ENCODE measurements at places on chromosomes 11 and 22.
A peak's percentile ranks its signal among the peaks of the same experiment; 100 is the strongest.

DNA sequence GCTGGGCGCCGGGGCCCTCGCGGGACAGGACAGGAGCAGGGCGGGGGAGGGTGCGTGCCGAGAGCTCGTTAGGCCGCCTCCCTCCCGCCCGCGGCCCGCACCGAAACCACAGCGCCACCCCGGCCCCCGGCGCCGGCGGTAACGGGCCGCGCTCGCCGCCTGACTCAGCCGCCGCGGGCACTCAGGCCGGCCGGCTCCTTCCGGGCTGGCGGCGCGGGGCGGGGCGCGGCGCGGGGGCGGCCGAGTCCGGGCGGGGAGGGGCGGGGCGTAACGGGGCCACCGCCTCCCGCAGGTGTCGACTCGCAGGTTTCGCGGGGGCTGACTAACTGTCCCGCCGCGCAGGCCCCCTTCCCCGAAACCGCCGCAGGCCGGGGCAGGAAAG, at the start of gene AP5B1:
Gene AP5B1 (minus strand): TSS at position 207 of the 382 bp plus-strand sequence. CDS start 385 bp downstream, outside the sequence.
- peak; percentile 74 for DNase-seq

GRCh38 chr11:2302306-2302895, 588 bp downstream of the TSPAN32 start:
- DNase-seq, result no peak

DNA sequence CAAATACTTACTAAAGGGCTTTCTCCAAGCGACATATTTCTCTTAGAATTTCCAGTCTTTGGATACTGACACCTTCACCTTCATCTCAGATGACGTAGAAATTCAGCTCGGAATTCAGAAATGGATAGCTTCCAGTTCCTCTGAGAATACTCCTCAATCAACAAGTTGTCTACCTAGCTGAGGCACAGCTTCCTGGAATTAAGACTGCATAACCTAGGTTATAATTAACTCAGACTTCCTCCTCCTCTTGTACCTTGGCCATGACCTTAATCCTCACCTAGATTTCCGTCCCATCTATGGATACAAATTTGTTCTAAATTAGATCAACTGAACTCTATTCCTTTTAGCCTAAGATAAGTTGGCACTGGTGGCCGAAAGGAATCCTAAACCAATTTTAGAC, 17.4 kb downstream of the ATP5MG start:
- no peak for DNase-seq

DNA sequence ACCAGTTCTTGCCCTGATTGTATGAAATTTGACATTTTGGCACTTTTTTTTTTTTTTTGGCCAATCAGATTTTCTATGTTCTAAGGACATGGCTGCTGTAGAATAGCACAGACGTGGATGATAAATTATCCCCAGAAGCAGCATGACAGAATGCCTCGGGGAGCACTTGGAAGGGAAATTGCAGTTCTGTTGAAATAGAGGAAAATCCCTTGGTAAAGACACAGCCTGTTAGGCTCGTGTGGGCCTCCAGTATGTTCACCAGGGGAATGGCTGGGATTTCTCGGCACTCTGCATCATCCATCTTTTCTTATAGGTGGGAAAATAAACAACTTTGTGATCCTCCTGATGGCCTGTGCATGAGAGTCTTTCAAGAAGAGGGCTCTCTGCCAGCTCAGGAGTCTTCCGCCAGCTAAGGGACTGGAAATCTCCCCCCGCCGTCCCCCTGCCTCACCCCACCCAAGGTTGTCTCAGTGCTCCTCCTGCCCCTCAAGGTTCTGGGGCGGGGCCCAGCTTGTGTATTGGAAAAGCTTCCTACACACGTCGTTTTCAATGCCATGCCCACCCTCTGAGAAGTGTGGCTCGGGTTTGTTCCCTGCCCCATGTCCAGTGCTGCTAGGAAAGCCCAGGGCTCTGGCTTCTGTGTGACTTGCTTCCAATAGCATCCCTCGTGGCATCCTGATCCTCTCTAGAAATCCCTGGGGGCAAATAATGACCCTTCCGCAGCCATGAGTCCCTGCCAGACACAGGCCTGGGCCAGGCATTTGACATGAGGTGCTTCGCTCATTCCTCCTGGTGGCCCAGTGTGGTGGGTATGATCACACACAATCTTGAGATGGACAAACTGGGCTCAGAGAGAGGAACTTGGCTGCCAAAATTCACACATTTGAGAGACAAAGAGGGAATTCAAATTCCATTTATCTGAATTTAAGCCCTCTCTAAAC, 70.6 kb upstream of the ATXN10 start:
- no peak for DNase-seq

DNA sequence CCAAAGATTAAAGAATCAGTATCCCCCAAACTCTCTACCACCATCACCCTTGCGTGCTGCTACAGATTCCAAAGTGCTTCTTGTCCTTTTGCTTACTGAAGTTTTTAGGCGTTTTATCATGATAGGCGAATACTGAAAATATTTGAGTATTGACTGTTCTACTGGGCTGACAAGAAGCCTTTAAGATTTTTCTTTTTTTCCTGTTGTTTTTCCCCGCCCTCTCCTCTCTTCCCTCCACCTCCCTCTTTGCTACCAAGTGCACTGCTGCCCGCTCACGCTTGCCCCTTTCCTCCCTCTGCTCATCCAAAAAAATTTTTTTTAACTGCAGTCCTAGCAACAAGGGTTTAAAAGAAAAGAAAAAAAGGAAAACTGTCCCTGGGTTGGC, 679 bp downstream of the SPCS2 start:
- DNase-seq, result peak; percentile 12

DNA sequence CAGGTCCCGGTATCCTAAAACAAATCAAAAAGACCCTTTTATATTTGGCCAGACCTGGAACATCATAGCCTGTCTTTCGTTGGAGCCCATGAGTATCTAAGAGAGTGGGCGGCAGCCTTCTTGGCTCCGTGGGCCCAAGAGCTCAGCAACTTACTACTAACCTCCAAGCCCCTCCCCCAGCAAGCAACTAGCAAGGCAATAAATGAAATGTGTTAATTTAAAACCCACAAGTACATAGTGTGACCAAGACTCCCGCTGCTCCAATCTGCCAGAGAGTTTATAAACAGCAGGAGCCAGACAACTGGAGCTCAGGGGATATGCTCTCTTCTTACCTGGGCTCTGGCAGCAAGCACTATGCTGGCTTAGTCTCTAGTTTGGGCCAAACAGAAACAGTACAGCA, 40.8 kb upstream of the CYP2D6 start:
- DNase-seq, result no peak

DNA sequence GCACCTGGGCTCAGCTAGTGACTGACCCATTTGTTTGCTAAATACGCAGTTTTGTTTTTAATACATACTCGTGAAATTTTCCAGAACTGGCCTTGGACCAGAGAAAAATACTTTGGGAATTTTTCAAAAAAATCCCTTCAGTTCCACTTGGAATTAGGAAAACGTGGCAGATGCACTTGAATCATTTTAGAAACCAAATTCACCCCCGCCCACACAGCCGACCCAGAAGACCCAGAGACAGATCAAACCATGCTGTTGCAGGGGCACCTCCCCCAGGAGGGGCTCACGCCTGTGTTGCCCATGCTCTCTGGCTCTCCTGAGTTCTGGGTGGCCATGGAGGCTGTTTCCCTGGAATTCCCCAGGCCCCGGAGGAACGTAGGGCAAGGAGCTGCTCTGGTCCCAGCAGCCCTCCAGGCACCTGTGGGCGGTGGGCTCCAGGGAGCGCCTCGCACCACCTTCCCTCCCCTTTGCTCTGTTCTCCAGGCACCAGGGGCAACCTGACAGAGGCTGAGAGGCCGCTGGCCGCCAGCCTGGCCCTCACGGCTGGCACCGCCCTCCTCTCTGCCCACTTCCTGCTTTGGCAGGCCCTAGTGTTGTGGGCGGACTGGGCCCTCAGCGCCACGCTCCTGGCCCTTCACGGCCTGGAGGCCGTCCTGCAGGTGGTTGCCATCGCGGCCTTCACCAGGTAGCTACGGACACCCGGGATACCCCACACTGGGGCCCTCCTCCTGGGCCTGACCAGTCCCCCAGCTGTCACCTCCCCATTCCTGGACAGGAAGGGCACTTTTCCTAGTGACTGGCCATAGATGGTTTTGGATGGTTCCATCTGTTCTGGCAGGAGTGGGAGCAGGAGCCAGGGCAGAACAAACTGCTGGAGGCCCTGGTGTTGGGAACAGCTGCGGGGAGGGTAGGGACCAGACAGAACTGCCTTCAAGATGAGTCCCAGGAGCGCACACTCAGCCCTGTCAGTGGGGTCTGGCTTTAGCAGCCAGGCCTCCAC, 3.3 kb upstream of the EPS8L2 start:
- peak; percentile 50 for DNase-seq

- no peak for DNase-seq
These were observed 63.7 kb upstream of the EED start for GRCh38 chr11:86180851-86181250.

- no peak for DNase-seq
These were observed 96.9 kb downstream of the MTMR3 start for GRCh38 chr22:29979777-29980321.

DNA sequence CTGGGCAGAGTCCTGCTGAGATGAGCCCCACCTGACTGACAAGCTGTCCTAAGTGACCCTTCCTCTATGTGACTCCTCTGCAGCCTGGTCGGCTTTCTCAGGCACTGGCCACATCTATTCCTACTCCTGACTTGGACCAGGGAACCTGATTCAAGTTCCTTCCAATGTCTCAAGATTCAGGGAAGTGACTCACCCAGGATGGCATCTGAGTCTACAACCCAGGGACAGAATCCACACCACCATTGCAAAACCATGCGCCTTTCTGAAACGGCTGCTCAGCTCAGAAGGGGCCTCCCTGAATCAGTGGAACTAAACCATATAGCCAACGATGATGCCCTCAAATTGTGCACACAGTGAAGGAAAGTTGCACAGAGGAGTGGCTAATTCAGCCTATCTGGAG, 63.9 kb upstream of the CSNK2A3 start:
- DNase-seq, result no peak

- no peak for DNase-seq
These were observed 3.1 kb upstream of the SLC35C1 start for GRCh38 chr11:45801723-45802315.

GRCh38 chr11:118071416-118072030, 5.4 kb upstream of the TMPRSS4 start:
- DNase-seq, result no peak

- no peak for DNase-seq
These were observed 102.0 kb upstream of the HSD17B12 start for GRCh38 chr11:43578346-43579170.

DNA sequence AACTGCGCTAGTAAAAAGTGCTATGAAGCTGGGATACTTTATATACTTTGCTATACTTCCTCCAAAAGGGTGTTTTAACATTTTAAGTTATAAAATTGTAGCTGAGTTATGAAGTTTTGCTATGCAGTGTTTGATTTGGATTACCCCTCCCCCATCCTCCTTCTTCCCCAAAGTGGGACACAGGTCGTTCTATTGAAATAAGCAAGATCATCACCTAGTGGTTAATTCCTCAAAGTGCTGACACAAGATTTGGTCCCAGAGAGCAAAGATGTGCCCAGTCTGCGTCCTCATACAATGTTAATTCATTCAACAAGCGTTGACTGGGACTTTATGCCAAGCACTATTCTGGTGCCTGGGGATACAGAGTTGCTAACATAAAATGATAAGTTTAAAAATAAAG, 78.5 kb downstream of the SPON1 start:
- no peak for DNase-seq

GRCh38 chr11:115760461-115761320, 256.5 kb upstream of the CADM1 start:
- peak; percentile 31 for DNase-seq

DNA sequence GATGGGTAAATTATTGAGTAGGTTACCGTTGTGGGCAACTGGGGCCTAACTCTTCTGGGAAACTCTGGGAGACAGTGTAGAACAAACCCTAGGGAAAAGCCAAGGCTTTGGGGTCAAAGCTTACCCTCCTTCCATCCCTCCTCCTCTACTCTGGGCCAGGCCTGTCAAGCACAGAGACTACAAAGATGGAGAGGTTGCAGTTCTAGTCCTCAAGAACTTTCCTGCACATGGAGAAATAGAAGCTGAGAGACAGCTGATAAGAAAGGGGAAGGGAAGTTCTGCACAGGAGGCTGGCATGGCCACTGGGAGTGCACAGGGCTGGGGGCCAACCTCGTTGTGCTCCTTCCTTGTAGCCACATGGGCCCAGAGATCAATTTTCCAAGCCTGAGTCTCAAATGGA, 67.2 kb upstream of the ALX4 start:
- DNase-seq, result no peak

- DNase-seq, result peak; percentile 56
These were observed 1.4 kb downstream of the SGSM1 start for GRCh38 chr22:24807284-24807950.

DNA sequence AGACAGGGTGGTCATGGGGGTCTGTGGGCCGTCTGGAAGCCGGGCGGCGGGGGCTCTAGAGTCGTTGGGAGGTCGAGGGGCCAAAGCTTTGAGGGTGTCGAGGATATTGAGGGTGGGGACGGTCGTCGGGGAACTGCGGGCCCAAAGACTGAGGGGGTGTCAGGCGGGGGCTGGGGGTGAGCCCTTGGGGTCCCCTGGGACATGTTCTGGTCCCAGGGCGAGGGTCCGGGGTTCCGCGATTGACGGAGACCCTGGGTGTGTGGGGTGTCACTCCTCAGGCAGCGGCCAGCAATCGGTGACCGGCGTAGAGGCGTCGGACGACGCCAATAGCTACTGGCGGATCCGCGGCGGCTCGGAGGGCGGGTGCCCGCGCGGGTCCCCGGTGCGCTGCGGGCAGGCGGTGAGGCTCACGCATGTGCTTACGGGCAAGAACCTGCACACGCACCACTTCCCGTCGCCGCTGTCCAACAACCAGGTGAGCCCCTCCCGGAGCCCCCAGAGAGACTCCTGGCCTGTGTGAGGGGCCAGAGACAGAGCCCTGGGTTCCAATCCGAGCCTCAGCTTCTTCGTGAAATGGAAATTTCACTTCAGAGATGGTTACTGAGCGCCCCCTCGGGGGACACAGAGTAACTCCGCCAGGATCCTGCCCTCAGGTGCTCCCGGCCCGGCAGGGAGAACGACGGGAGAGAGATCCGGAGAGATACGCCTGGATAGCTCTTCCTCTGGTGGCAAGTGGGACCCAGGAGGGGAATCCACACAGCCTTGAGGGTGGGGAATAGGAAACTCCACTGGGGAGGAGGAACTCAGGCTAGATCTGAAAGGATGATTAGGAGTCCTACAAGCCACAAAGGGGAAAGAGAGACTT, 714 bp downstream of the SDF2L1 start:
- DNase-seq, result peak; percentile 70

- DNase-seq, result no peak
These were observed 37.5 kb downstream of the MACROD1 start for GRCh38 chr11:64128255-64129006.

- no peak for DNase-seq
These were observed 1.3 kb downstream of the C22orf31 start for GRCh38 chr22:29060251-29060869.

- no peak for DNase-seq
These were observed 4.2 kb downstream of the BRD1 start for GRCh38 chr22:49823289-49824045.

All from thyroid gland (tissue), 4 donors.